Brain (organoid and tissue), 16 donors: ENCODE measurements at places on chromosomes 4 and X.

DNA sequence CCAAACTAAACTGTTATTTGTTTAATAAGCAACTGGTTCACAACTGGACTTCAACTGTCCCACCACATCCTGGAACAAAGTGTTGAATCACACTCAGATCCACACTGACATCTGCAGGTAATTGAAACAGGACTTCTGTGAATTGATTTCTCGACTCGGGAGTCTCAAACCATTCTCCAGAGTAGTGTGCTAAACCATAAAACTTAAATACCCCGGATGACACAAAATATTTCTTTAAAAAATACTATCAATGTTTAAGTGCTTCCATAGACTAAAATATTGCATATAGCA is 95.4 kb upstream of the PLAC1 start:
- DNase-seq, result no peak

DNA sequence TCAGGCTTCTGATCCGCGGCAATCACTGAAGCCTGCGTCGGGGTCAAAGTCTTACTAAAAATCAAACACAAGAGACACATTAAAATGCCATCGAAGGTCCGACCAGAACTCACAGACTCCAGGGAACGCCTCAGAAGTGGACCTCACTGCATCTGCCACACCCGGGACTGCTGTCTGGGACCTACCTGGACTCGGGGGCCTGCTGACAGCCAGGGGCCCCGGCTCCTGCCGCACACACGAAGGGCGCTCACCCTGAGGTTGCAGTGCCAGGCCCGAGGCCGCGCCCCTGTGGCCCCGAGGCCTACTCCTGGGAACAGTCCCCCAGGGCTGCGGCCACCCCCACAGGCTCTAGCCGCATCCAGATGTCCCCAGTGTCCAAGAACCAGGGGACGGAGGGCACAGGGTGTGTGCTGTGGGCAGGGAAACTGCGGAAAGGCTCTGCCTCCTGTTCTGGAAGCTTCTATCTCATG is 7.4 kb downstream of the CTBP1 start:
- DNase-seq, result no peak

DNA sequence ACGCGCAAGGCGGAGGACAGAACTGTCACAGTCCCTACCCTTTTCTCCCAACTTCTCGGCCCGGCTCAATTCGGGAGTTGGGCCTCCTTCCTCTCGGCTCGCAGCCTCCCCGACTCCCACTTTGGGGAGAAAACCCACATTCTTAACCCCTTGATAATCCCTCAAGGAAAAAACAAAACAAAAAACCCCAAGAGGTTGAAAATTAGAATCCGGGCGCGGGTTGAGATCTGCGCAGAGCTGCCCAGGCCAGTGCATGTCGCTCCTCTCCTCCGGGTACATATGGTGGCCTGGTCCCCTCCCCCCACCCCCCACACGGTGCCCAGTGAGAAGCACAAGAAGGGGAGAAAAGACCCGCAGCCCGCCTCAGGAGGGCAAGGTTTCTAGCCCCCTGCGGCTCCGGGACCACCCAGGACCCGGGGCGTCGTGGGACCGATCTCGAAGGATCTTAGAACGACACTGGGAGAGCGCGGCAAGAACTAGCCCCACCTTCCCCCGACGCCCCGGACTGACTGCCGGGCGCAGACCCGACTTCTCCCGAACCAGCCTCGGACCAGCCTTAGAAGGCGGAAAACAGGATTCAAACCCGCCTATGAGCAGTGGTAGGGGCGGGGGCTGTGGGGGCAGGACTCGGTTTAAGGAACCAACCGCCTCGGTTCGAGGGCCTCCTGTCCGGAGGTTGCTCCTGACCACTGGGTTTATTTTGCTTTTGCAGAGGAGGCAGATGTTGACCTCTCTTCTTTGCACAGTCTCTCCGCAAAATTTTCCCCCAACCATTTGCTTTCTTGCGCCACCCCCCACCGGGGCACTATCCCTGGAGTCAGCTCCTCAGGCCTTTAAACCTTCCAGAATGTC is 2.5 kb upstream of the PDGFRA start:
- DNase-seq, result peak; percentile 42

GRCh38 chr4:67038228-67038566 is 507.1 kb downstream of the CENPC start:
- DNase-seq, result no peak

GRCh38 chr4:1207603-1208265 is 35.4 kb upstream of the SPON2 start:
- no peak for DNase-seq
